ENCODE measurements at places on chromosomes 3 and 15.
A peak's percentile ranks its signal among the peaks of the same experiment; 100 is the strongest.

DNA sequence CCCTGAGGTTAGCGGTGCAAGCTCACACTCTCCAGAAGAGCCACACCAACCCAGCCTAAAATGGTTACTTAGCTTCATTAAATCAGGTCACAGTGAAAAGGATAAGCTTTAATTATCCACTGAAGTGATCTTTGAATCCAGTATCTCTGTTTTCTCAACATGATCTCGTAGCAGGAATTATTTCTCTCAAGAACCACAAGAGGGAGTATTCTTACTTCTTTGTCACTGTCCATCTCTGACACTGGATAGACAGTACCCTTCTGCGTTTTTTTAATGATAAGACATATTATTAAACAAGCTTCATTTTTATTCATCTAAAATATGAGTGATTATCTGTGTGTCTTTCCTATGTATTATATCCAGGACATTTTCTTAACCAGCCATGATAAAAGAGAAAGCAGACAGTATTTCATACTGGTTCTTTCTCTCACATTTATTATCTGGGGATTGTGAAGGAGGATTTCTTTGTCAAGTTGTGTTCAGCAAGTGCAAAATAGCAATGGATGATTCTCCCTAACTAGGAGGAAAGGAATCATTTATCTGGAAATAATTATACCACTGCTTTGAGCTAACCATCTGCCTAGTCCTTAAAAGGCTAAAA is 105.4 kb upstream of the CCDC54 start:
- no peak for DNase-seq

GRCh38 chr15:60096157-60096556 is 92.0 kb downstream of the FOXB1 start:
- no peak for DNase-seq

DNA sequence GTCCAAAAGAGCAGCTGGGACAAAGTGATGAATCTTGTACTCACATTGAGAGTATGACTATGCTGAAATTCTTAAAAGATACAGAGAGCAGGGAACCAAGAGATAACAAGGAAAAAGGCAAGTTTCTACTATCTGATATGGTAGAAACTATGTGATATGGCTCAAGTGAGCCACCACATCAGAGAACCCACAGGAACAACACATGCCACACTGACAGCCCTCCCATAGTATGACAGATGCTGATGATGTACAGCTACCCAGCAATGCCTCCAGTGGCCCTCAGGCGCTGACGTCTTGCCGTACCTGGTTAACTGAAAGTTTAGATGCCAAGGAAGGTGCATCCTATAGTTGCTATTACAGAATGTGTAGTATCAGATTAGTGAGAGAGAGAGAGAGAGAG is 42.4 kb downstream of the CHAC1 start:
- no peak for DNase-seq

DNA sequence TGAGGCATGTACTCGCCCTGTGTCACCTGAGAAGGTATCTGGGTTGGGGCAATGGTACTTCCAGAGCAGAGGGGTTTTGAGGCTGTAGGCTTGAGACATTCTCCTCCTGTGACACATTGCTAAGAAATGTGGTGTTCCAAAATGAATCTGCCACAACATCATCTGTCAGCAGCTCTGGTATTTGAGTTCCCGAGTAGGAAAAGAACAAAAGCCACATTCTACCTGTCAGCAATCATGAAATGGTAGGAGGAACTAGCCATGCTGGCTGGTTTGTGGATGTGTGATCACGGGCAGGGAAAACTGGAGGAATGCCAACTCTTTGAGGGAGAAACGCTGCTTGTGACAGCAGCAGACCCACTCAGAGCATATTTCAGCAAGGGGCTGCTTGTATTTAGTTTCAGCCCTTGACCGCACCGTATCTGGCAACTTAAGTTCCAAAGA is 579.4 kb upstream of the TBL1XR1 start:
- no peak for DNase-seq

GRCh38 chr3:172021164-172021563 is 18.2 kb upstream of the FNDC3B start:
- no peak for DNase-seq

GRCh38 chr15:98324341-98324970 is 323.9 kb upstream of the IGF1R start:
- DNase-seq: no peak

DNA sequence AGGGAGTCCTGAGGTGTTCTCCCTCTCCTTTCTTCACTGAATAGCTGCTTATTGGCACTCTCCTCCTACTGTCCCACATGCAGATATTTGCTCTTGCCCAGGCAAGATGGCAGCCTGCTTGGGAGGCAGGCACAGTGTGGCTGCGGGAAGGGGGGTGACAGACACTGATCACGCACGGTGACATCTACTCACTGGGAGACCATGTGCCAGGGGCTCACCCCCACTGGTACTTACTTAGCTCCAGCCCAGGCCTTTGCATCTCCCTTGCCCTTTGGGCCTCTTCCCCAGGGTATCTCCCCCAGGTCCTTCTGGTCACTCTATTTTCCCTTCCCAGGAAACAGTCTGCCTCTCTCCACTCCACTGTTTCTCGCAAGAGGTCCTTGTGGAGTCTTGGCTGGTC is 6.4 kb downstream of the PLA2G4E start:
- no peak for DNase-seq

- DNase-seq: no peak
Observed at GRCh38 chr3:52756141-52756540, 14.6 kb downstream of the NEK4 start.

DNA sequence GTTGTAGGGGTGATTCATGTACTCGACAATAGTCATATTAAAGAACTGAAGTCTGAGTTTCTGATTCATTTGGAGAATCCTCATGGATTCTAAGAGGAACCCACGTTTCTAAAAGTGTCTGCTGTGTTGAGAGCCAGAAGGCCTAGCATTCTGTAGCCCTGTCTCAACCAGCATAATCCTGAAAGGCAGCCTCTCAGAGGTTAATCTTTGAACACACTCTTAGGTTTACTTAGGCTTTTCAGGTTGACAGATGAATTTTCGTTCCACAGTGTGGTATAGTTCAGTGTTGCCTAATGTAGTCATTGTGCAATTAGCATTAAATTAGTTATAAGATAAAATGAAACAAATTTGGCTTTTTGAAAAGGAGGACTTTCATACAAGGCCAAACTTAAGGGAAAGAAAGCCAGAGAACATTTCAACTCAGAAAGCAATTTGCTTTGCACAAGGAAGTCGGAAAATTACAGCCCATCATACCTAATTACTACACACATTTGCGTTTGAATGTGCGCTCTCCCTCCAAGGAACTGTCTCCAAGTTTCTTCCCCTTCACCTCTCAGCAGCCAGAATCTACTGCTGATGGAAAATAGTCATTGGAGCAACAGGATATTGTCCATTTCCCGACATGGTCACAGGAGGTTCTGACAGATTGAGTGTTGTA is 42.0 kb downstream of the AGBL1 start:
- no peak for DNase-seq

DNA sequence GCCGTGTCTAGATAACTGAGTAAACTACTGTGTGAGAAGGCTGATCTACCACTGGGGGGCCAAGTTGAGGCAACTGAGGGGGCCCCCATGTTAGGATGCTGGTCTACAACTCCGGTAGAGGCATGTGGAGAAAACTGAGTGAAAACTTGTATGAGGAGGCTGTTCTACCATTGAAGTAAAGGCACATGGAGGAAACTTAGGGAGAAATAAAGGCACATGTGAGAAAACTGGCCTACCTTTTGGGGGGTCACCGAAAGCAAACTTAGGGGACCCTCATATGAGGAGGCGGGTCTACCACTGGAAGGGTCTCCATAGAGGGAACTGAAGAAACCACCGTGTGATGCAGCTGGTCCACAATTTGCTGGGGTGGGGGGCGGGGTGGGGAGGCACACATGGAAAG is 155.2 kb downstream of the FBLN2 start:
- no peak for DNase-seq

DNA sequence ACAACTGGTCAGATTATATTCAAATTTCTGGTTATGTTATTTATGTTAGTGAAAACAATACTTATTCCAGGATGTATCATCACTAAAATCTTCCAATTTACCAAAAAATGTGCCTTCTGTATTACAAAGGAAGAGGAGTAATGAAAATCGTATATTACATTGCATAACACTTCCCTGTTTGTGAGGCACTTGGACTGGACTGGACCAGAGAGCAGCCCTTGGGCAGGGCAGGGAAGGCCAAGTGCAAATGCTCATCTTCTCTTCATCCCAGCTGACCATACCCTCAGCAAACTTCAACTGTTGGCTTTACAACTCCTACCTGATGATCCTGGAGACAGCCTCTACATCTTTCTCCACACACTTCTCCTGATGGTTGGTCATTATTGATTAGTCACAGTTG is 285.7 kb upstream of the MME start:
- no peak for DNase-seq

DNA sequence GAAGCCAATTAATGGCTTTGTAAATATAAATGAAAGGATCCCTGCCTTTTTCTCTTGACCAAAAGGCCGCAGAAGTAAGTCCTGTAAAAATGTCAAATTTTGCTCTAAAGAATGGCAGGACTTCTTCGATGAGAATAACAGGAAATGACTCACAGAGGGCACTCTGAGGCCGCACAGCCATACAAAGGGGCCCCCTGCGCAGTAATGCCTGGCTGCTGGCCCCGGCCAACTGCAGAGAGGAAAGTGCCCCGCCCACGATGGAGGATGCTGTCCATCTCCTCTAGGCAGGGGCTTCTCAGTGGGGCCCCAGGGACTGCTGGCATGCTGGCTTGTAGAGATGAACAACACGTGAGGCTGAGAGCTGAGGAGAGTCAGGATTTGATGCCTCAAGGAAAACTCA is 18.1 kb upstream of the SCN10A start:
- DNase-seq: peak; percentile 60

DNA sequence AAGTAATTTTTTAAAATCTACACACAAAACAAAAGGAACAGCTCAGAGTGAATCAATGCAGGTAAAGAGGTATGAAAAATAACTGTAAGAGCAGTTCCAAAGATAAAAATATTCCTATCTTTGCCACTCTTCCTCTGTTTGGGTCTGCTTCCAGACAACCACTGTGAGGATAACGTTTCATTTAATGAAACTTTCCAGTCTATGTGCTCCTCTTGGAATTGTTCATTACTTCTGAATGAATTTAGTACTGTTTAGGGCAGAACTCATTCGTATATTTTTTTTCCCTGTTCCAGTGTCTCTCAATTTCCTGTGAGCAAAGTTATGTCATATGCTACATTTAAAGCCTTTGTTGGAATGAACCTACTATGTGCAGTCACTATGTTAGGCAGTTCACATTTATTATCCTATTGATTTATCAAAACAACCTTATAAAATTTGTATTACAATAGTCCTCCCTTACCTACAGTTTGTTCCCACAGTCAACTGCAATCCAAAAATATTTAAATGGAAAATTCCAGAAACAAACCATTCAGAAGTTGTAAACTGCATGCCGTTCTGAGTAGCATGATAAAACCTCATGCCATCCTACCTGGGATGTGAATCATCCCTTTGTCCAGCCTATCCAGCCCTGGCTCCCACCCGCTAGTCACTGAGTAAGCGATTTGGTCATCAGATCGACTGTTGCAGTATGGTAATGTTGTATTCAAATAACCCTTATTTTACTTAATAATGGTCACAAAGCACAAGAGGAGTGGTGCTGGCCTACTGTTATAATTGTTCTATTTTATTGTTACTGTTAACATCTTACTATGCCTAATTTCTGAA is 98.1 kb downstream of the TMCC1 start:
- no peak for DNase-seq

DNA sequence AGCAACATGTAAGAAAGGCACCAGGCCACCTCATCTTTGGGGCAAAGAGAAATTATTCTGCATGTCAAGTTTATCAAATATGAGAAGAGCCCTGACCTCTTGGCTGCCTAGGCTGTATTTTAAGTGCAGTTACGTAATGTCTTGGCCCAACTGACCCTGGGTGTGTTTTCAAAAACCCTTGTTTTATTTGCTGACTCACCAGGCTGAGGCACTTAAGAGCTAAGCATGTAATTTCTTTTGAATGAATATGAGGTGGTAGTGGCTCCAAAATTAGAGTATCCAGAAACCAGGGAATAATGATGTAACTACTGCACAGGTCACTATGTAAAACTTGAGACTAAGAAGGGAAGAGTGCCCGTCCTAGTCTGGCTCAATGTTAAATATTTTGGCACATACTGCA is 24.3 kb downstream of the PGPEP1L start:
- DNase-seq: peak; percentile 14

DNA sequence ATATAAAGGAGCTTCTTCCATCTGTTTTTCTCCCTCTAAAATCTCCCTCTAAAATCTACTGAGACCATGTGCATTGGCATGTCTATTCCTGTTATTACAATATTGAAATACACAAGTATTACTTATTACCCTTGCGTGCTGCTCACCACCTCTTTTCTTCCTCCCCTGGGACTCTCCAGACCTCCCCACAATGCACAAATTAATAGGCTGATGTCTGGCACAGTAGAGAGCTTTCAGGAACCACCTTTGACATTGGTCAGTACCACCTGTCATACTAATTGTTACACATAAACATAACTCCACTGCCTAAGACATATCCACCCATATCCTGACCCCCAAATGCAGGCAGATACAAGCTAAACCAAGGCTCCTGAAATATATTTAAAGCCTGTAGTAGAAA is 722.6 kb downstream of the FHIT start:
- DNase-seq: no peak

DNA sequence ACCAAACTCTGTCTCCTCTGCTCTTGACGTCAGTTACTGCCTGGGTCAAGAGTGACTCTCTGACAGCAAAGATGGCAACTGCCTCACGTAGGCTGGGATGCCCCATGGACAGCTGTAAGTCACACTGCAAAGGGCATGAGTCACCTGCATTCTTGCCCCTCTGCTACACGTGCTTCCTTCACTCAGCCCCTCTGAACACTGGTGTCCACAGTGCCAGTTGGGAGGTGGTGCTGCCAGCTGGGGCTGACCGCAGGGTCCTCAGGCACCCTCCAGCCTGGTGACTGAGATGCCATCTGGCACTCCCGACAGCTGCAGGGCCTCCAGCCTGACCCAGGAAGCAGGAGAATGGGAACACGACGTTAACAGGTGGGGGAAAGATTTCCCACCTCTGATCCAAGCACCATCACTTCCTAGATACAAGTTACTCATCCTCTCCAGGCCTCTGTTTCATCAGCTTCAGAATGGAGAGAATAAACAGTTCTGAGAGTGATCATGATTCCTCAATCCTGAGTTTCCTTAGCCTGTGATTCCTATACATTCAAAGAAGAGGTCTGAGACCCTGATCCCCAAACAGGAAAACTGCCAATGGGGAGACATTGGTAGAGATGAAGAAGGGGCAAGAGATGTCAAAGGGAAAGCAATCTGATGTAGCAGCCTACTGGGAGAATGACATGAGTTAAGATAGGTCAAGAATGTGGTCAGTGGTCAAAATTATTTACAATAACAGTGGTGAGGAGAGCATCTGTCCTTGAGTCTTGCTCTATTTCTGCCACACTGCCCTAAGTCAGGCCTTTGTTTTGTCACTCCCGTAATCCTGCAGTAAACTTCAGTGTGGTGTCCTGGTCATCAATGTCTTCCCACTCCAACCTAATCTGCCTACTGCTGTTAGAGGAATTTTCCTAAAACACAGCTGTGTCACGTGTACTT is 86.1 kb upstream of the BCL6 start:
- no peak for DNase-seq

GRCh38 chr15:74144153-74144775 is 13.9 kb downstream of the ISLR2 start:
- DNase-seq: no peak

- no peak for DNase-seq
Observed at GRCh38 chr3:114804099-114804498, 343.0 kb downstream of the ZBTB20 start.
